ENCODE measurements at places on chromosomes 6 and 20. TPM values are rescaled to one million over a fixed set of nuclear protein-coding genes. Genes with fewer than 3 reads are reported as not detected.

- no peak for DNase-seq
These were observed 70.6 kb upstream of the EYA4 start for GRCh38 chr6:133170602-133171001.

DNA sequence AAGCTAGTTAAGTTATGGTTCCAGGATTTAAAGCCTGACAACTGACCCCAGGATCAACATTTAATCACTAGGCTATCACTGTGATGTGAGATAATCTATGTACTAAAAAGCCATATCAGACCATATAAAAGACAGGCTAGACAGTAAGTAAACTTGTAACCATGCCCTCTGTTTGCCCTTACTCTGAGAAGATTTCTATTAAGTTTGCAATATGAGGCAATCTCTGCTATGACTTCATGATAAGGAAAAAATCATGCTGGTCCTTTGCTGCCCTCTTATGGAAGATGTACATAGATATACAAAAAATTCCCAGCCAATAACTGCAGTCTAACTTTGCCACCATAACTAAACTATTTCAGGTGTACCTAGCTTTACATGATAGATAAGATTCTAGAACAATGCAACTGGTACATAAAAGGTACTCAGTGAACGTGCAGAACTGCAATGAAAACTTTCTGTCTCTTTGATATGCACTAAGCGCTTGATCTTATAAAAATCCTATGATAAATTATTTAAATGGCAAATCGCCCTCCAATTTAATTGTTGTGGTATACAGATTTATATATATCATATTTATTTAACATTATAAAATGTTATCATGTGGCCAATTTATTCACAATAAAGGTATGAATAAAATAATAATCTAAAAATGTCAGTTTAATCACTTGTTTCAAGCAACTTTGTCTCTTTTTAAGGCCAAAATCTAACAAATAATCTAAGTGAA, 70.5 kb downstream of the FAM217A start:
- DNase-seq, result no peak

The ERVFRD-1 gene
- not detected for total RNA-seq

DNA sequence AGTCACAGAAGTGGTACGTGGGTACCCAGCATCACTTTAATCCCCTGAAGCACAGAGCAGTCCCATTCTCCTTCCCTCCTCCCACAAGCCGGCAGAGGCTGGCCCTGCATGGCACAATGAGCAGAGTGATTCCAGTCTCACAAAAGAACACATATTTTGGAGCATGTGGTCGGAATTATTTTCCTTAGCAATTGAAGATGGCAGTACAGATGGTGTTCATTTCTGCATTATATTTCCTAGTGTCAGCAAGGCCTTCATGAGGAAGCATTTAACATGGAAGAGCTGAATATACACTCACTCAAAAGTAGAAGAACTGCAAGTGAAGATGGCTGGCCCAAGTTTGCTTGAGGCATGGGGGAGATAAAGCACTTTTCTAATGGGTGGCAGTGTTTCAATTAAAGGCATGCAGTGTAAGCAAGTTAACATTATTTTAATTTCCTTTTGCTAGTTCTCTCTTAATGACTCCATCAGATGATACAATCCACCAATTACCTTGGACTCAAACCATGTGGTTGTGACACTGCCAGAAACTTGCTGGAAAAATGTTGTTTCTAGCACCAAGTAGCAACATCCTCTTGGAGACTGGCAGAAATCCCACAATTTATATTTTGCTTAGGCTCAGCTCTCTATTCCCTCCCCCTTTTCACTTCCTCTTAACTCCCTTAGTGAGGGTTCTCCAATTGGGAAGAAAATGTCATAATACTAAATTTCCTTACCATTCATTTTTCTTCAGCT, 74.4 kb downstream of the ARHGAP18 start:
- no peak for DNase-seq

DNA sequence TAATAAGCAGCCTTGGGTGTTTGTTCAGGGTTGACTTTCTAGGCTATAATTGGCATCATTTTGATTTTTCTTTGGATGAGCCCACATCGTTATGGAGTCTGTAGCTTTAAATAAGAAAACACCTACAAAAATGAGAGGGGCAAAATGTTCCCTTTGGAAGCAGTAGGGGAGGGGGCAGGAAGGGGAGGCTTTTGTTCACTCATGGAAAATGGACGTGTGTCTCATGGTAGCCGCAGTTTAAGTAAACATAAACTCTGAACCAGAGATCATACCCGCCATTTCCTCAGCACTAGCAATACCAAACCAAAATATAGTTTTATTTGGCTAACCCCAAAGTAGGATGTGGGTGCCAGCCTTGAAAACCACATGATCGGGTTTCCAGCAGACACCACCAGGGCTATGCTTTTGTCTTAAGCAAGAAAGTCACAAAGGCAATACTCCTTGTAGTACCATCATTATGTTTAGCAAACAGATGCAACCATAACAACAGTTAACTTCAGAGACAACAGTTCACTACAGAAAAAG, 572.5 kb upstream of the JAG1 start:
- no peak for DNase-seq

The MOG gene
- total RNA-seq, result not detected

DNA sequence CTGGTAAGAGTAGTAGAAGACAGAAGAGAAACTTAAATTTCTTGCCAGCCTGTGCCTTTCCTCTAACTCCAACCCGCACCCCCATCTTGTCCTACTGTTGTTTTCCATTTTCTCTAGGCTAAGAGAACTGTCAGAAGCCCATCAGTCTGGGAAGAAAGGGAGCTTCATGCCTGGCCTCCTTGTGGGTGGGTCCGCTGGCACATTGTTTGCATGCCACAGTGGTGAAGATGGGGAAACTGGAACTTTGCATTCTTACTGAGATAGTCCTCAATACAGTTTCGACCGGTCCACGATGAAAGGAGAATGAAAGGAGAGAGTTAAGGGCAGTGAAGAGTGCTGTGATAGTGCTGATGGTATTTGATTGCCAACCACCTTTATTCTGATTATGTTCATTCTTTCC, 103.1 kb downstream of the TCP11 start:
- no peak for DNase-seq

Data from ovary (tissue), 10 donors.